Natural killer cell (primary cell): ENCODE measurements at places on chromosomes 5 and 9.

DNA sequence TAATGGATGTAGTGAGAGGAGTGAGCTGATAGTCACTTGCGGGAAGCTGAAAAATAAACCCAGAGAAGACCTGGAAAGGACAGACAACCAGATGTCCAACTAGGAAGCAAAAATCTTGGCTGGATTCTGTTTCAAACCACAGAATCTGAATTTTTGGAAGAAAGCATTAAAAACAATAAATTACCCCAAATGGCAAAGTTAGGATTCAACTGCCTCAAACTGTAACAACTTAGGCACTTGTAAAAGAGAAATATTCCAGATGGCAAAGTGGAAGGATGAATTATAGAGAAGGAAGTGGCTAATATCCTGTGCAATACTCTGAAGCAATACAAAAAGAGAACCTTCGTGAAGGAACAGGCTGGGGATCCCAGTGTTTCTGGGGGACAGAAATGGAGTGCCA is 46.8 kb upstream of the SLIT3 start:
- no peak for DNase-seq

- DNase-seq = no peak
These were observed 17.0 kb downstream of the NIPSNAP3B start for GRCh38 chr9:104780796-104781395.

DNA sequence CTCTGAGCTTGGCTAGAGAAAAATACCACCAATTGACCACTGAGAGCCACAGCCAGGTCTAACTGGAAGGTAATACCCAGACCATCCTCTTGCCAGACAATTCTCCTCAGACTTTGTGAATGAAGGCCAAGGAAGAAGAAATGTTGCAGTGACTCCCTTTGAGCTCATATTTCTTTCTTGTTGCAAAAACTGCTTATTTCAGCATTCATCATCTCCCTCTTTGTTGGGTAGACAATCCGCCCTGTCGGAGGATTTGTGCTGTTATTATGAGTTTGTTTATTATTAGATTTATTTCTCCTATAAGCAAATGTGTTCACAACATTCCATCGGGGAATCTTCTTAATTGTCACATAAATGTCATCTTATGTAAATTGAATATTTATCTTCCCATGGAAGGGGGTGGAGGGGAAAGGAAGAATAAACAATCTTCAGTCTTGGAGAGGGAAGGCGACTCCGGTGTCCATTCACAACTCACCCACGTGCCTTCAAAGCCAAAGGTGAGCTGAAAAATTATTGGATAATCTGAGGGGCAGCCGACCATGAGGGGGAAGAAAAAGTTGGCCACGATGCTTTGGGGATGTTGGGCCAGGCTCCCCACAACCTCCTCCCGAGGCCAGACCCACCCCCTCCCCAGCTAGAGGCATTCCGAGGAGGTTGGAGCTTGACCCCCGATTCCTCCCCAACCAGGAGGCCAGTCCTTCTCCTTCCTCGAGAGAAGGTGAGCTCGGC is 1.8 kb upstream of the JADE2 start:
- no peak for DNase-seq

DNA sequence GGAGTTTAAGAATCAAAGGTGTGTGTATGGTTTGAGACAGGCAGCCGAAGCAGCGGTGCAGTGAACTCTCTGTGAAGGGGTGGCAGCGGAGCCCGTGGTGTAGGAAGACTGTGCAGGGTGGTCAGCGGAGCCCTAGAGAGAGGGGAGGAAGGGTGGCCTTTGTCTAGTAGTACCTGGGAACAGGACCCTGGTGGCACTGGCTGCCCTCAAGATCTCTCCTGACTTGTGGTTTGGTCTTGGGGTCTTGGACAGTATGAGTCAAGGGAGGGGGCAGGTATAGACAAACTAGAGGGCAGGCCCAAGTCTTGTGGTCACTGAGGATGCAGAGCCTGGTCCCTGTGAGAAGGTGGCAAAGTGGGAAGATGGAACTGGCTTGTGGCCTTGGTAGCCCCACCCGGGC is 7.1 kb upstream of the NKX2-5 start:
- no peak for DNase-seq

GRCh38 chr5:33516421-33516820 is 75.7 kb downstream of the TARS1 start:
- no peak for DNase-seq

DNA sequence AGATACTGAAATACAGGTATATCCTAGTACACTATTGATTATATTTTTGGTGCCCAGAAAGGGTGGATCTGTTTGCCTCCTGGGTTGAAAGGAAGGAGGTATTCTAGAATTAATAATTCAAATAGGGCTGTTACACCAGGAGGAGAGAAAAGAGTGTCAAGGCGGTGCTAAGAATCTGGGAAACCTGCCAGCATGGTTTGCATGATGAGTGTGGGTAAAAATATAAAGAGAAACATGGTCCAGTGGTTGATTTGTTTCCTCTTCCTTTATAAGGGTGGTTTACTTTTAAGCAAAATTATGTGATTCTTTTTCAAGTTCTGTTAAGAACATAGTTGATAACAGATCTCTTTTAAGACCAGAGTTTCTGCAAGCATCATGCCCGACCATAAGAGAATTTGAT is 69.4 kb upstream of the NFIB start:
- no peak for DNase-seq

- no peak for DNase-seq
These were observed 1.3 kb downstream of the QSOX2 start for GRCh38 chr9:136244122-136244968.
